ENCODE measurements at places on chromosomes 11 and 22.

DNA sequence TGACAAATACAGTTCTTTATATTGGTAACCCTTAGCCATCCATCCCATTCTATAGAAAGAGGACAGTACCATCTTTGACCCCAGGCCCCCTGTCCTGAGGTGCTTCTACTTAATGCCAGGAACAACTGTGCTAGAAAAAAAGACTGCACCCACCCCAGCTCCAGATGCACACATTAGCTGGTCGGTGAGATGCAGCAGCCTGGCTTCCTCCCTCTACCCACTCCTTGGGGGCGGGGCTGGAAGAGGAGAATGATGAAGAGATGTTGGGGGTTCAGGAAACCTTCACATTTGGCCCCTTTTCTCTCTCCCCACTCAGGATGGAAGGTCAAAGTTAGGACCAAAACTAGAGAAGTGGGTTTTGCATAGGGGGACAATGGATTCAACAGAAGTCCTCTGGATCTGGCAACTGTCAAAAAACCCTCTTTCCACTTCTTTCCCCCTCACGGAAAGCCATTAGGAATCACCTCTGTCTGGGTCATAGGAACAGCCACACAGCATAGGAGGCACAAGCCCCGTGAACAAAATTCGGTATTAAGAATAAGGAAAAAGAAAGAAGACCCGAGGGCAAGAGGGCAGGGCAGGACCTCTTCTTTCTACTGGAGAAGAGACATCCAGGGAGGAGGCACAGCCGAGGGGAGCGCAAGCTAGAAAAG lies 755 bp downstream of the NRIP3 start:
- no peak for DNase-seq

DNA sequence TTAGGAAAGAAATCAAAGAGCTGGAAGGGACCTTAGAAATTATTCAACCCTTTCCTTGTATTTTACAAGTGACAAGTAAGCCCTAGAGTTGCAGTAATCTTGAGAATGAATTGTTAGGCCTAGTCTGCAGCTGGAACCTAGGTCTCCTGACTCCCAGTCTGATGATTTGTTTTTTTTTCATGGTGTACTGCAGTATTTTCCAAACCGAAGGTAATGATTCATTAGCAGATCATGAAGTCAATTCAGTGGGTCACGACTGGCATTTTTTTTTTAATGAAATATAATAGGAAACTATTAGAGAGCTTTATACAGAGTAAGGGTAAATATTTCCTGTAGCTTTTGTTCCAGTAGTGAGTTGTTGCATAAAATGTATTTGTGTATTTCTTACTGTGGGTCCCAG lies 42.8 kb downstream of the EXT2 start:
- DNase-seq: no peak

DNA sequence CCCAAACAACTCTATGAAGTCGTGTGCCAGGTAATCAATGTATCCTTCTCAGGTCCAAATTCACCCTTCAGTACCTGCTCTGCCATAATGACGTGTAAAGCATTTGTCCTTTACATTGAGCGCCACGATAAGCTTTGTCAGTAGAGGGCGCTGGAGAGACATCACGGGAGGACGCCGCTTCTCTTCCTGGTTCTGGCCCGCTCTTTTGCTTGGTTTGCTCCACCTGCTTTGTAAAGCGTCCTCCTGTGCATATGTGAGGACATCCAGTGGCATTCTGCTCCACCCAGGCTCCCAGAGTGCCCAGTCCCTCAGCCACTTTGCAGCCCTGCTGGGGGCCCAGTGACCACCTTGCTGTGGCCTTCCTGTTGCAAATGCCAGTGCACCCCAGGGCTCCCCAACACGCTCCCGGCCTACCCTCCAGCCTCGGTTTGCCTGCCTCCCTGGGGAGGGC lies 61.1 kb downstream of the WT1 start:
- no peak for DNase-seq

GRCh38 chr11:7473717-7474116 lies 11.6 kb upstream of the OLFML1 start:
- DNase-seq: no peak

DNA sequence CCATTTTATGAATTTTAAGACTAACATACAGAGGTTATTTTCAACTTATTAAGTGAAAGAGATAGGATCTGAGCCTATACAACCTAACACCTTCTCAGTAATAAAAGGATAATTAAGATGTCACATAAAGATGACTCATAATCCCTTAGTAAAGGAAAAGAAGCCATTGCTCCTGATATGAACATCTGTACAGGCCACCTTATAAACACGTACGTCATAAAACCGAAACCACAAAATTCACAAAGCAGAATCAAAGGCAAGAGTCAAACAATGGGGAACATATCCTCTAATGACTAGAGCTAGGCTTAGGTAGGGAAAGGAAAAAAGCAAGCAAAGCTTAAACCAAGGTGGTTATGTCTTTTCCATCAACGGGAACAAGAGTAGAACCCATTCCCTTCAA lies 103.5 kb downstream of the KCNA4 start:
- no peak for DNase-seq

DNA sequence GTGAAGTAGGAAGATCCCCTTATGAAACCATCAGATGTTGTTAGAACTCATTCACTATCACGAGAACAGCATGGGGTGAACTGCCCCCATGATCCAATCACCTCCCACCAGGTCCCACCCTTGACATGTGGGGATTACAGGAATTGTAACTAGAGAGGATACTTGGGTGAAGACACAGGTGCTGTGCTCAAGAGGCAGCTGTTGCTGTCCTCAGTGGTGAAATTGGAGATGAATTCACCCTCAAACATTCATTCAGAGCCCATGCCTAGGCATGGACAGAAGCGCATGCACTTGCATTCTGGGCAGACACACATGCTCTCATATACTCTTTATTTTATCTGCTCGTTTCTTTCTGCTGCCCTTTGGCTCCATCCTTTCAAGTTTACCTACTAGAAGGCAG lies 385.0 kb downstream of the INSC start:
- no peak for DNase-seq

DNA sequence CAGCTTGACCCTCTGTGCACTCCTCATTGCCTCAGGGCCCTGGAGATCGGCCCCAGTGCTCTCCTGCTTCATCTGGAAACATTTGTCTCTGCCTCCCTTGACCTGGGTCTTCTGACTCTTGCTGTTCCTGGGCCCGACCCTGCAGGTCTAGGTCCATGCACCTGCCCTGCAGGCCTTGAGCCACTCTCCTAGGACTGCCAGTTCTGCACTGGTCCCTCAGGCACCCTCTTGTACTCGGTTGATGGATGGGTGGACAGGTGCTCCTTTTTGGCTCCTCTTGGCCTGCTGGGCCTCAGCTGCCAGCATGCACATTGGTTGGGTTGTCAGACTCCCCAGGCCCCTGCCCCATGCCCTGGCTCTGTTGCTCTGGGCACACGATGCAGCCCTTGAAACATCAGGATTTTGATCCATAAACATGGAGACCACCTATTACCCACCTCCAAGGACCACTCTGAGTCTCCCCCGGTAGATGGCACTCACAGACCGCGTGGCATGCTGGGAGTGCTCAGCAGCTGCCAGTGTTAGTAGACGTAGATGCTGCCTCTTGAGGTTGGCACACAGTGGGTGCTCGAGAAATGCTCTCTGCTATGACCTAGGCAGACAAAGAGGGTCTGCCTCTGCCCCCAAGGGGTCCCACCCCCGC lies 20.2 kb upstream of the ACR start:
- no peak for DNase-seq

- no peak for DNase-seq
These were observed 7.5 kb downstream of the CFAP68 start for GRCh38 chr11:111886844-111887243.

DNA sequence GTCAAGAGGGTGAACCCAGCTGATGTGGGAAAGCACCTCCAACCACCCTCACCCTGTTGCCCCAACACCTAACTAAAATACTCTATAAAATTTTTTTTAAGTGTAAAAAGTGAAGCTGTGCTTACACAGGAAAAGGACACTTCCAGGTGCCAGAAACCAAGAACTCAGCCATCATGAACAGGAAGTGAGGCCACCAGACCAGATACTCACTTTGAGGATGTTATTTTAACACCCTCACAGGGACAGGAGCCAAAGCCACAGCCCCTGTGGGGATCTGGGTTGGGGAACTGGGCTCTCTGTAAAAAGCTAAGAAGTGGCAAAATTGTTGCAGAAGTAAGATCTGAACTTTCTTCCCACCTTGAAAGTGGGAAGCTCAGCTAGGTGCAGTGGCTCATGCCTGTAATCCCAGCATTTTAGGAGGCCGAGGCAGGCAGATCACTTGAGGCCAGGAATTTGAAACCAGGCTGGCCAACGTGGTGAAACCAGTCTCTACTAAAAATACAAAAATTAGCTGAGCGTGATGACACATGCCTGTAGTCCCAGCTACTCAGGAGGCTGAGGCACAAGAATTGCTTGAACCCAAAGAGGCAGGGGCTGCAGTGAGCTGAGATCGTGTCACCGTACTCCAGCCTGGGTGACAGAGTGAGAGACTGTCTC lies 3.8 kb downstream of the RSPH14 start:
- DNase-seq: no peak

DNA sequence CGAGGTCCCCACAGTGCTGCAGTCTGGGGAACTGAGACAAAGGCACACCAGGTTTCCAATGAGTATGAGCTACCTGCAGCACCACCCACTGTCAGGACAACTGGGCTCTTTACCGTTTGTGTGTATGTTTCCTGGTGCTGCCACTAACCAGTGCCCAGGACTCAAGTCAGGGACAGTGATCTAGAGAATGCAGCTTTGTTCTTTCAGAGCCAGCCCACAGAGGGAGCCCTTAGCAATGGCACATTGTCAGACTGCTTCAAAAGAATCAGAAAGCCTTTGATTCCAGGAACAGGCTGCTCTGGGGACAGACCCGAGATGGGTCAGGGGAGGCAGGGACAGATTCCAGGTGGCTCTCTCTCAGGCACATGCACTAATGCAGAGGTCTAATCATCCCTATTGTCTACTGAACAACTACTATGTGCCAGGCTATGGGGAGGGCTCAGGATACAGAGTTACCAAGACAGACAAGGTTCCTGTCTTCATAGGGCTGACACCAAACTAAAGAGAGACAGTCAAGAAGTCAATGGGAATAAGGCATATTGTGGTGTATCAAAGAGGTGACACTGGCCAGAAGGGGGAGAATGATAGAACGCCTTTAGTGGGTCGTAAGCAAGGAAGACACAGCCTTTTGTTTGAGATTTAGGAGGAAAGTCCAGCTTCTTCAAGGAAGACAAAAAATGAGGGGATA lies 103.7 kb downstream of the VPREB1 start:
- no peak for DNase-seq

- DNase-seq: no peak
These were observed 548.3 kb downstream of the MIAT start for GRCh38 chr22:27205492-27206373.

GRCh38 chr22:40406063-40406890 lies 35.9 kb downstream of the SGSM3 start:
- DNase-seq: no peak

DNA sequence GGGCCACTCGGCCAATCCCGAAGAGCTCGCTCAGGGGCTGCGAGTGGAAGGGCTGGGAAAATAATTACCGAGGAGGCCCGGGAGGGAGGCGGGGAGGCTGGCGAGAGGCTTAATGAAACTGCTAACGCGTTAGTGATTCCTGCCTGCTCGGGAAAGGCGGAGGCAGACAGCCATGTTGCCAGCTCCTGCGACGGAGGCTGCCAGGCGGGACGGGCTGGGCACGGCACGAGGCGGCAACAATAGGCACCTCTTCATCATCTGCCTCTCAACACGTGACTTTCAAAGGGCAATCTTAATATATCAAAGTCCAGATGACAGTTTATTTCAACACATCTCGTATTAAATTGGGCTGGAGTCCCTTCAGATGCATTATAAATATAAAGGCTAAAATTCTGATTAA lies 68.0 kb upstream of the TCF20 start:
- DNase-seq: no peak

- no peak for DNase-seq
These were observed 859 bp upstream of the BIRC3 start for GRCh38 chr11:102316346-102316904.

- DNase-seq: no peak
These were observed 164.3 kb downstream of the PGR start for GRCh38 chr11:100965346-100965745.

- peak; percentile 35 for DNase-seq
These were observed 109.2 kb downstream of the CSNK2A3 start for GRCh38 chr11:11243590-11244469.

GRCh38 chr11:35683728-35684339 lies 21.3 kb downstream of the TRIM44 start:
- DNase-seq: no peak

GRCh38 chr11:44604171-44604581 lies 38.7 kb downstream of the CD82 start:
- DNase-seq: peak; percentile 85

GRCh38 chr11:36186340-36187175 lies 102.7 kb downstream of the COMMD9 start:
- no peak for DNase-seq

GRCh38 chr22:30439836-30440235 lies 14.3 kb downstream of the MTFP1 start:
- DNase-seq: no peak
